ENCODE measurements at places on chromosomes 5 and 9.

DNA sequence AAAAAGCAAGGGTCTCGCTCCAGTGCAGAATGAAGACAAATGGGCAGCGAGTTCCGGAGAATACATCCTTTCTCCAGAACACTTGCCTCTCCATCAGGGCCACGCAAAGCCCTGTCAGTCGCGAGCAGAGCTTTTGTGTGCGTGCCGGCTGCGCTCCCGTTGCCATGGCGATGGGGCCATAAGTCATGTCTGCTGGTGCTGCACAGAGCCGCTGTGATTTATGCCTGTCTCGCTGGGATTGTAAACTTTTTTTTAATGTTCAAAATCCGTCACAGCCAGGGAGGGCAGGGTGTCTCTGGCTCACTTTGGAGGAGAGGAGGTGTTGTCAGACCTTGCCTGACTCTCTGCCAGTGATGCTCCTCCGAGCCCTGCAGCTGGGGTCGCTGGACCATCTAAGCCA, 272.7 kb downstream of the TRIM32 start:
- DNase-seq: no peak

GRCh38 chr5:175590471-175590881, 67.4 kb upstream of the HRH2 start:
- no peak for DNase-seq

DNA sequence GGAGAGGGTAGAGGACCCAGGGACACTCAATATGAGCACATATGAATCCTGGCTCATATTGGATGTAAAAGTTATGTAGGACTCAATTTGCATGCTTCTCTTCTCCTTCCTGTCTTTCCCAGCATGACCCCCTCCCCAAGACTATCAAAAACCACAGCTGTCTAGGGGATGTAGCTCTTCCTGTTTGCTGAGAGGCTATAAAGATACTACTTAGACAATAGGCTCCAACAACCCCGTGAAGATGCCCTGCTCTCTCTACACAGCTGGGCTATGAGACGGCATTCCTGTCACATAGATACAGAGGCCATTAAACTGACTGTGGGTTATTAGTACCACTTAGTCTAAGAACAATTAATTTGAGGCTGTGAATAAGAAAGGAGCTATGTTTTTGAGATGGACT, 56.5 kb upstream of the PCSK1 start:
- DNase-seq: no peak

GRCh38 chr9:21505425-21506179, 23.5 kb upstream of the IFNE start:
- no peak for DNase-seq

- no peak for DNase-seq
These were observed 4.1 kb downstream of the KIF4B start for GRCh38 chr5:155017610-155018009.

- no peak for DNase-seq
These were observed 56.1 kb downstream of the WWC1 start for GRCh38 chr5:168347368-168348083.

- peak; percentile 43 for DNase-seq
These were observed 90.1 kb upstream of the LMX1B start for GRCh38 chr9:126523611-126524111.

GRCh38 chr5:35679357-35679756, 61.7 kb downstream of the SPEF2 start:
- no peak for DNase-seq

- DNase-seq: no peak
These were observed 419.4 kb upstream of the IRX4 start for GRCh38 chr5:2302169-2302568.

DNA sequence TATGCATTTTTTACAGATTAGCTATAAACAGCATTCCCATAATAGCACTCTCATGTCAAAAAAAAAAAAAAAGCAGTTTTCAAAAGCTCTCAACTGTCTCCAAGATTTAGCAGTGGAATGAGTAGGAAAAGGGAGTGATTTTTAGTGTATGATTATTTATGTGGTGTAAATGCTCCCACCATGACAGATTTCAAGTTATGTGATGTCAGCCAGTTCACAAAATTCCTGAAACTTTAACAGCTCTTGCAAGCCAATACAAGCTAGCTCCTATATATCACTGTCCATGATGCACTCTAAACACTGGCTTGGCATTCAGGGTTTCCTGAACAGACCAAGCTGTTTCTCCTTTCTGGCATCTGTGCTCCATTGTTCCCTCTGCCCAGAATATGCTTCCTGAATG, 7.9 kb upstream of the ANKDD1B start:
- no peak for DNase-seq

GRCh38 chr9:72856972-72857623, 95.8 kb downstream of the ALDH1A1 start:
- DNase-seq: no peak

DNA sequence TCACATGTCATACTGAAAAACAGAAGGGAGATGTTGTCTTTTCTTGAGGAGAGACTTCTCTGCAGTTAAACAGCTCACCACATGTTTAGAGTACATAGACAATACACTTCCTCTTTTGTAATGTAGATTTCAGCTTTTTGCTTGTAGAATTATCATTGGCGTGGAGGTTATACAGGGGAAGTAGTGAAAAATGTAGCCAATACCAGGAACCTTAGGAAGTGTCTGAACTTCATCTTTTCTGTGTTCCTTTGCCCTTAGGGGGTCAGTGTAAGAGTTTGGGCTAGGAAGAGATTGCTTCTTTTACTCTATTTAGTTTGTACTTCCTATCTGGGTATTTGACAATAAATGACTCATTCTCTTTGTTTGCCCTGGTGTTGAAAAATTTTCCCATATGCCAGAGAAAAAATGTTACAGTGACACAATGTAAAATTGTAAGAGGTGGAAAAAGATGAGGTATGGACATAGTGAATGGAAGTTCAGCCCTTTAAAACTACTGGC, 21.0 kb upstream of the CDKN2B start:
- no peak for DNase-seq

- DNase-seq: no peak
These were observed 177.9 kb downstream of the XRCC4 start for GRCh38 chr5:83255268-83255667.

GRCh38 chr5:61357745-61358144, 25.7 kb downstream of the ZSWIM6 start:
- DNase-seq: no peak

DNA sequence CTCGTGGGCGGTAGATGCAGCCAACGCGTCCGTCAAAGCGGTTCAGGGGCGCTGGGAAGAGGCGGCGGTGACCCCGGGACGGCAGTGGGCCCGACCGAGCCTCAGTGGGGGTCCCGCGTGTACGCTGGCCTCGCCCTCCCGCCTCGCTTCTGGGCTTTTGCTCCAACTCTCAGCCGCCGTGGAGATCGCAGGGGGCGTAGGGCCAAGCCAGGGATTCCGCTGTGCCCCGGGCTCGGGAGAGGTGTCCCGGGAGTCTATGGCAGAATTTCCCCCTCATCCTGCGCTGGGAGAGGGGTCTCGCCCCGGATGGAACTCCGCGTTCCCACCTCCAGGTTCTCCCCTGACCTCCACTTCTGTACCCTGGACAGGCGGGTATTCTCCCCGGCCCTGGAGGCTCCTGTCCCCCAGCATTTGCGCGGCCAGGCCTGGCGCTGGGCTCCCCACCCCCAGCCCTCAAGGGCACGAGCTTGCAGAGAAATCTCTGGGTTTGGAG, 131.9 kb downstream of the MRPL36 start:
- DNase-seq: no peak

DNA sequence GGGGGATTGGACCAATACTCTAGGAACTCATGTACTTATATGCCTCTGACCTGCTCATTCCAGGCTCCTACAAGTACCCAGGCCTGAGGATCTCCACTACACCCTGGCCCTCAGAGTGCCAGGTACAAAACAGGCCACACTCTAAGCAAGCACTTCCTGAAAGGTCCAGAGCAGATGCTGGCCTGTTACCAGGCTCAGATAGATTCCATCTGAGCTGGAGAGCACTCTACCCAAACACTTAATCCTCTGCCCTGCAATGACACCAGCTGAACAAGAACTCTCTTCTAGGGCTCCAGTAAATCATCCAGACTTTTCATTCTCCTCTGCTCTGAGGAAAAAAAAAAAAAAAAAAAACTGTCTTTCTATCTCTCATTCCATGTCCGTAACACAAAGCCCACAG, 2.9 kb downstream of the P4HA2 start:
- no peak for DNase-seq

DNA sequence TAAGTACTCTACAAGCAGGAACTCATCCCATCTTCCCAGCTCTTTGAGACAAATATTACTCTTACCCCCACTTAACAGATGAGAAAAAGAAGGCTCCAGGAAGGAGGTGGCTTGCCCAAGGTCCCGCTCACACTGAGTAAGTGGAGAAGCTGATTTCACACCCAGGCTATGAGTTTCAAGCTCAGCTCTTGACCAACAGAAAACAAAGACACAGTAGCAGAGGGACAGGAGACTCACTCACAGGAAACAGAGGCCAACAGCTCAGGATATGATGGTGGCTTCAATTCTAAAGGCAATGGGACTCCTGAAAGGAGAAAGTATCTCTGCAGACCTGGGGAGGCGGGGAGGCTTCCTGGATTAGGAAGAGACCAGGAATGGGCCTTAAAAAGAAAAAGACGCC, 6.7 kb upstream of the TCF7 start:
- DNase-seq: no peak

GRCh38 chr5:17113174-17113958, 104.1 kb upstream of the BASP1 start:
- no peak for DNase-seq

GRCh38 chr9:133370685-133371084, 5.2 kb downstream of the SURF4 start:
- DNase-seq: peak; percentile 46

- DNase-seq: no peak
These were observed 61.8 kb upstream of the PLEKHG4B start for GRCh38 chr5:30131-30530.

- DNase-seq: no peak
These were observed 413.6 kb upstream of the DAP start for GRCh38 chr5:11174591-11174990.

DNA sequence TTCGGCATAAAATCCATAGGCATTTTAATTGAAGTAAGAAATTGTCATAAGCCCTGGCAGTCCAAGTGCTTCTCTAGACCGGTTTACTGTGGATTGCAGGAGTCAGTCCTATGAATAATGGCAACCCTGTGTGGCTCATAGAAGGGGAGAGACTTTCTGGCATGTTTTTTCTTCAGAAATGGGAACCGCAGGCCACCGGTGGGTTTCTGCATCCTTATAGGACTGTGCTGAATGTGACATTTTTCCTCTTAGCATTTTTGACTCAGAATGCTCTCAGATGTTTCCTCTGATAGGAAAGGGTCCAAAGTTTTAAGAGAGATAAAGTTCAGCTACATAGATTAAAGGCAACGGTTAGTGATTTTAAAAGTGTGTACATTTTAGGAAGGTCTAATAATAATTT, 6.3 kb downstream of the DAPK1 start:
- no peak for DNase-seq
